ENCODE measurements at places on chromosomes 11 and 22.

DNA sequence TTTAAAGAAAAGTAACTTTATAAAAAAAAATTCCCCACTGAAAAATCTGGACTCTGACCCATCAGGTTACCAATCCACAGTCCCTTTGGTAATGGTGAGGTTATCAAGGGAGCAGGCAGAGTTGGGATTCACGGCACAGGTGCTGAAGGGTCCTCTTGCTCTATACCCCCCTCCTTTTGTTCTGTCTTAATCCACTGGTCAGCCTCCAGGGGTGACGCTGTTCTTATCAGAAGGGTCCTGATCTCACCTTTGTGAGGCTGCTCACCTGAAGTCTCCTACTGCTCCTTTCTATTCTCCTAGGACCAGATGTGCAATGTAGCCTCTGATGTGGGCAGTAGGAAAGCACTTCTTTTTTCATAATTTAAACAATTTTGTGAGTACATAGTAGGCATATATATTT, 80.6 kb upstream of the E2F8 start:
- DNase-seq, result no peak

- DNase-seq, result peak; percentile 3
Measured at GRCh38 chr22:44567846-44568493, 69.9 kb upstream of the RTL6 start.

DNA sequence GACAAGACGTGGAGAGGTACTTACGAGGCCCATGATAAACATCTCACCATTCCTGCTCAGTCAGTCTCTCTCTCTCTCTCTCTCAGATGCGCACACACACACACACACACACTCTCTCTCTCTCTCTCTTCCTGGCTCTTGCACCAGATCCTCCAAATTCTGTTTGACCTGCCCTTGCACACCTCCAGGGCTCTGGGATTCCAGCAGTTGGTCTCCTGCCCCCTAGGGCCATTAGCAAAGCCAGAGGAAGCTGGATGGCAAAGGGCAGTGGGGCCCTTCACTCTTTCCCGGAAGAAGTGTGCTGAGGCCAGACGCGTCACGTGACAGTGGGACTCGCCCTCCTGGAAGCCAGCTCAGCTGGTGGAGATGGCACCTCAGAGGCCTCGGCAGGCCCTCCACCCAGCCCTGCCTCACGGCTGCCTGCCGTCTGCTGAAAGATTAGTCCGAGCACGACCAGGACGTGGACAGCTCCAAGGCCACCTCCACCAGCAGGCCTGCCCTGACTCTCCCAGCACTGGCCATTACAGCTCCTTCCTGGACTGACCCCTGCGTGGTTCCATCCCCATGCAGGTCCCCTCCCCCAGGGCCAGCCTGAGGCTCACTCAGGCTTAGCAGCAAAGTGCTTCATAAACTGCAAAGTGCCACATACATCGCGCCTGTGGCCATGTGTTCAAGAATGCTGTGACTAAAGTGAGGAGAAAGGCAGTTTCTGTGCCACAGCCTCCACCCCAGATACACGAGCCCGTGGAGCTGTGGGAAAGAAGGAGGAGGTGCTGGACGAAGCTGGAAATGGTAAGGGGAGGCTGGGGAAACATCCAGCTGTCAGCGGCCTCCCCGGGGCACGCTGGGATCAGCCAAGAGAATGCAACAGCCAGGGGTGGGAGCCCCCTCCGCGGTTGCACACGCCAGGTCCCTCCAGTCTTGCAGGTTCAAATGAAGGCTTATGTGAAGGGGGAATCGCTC, 3.7 kb downstream of the PDGFB start:
- no peak for DNase-seq

DNA sequence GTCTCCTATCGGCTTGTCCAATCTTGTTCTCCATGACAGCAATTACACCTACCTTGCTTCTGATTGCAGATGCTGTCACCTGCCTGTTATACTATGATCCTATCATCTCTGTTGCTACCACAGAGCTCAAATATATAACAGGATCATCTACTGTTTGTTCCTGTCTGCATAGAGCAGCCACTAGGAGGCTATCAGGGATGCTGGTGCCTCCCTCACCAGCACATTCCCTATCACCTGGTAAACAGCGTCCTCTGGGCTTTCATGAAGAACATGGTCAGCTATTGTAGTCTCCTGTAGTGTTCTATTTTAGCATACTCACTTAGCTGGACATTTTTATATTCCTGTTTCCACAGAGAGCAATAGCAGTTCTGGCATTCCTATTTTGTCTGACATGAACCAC, 87.8 kb upstream of the FAT3 start:
- DNase-seq, result no peak

DNA sequence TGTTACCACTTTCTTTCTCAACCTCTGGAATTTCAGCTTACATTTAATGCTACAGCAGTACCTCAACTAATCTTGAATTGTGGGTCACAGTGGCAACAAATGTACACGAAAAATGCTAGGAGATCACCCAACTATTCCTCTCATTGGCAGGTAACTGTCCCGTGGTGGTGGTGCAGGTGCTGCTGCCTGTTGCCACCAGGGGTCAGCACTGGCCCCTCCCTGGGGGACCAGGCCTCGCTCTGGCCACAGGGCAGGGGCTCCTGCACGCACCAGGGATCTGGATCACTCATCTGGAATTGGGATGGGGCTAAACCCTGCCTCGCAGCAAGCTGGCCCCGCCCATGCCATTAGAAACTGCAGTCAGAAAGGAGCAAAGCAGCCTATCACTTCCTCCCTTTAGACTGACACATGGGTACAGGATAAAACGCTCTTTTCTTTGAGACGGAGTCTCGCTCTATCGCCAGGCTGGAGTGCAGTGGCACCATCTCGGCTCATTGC, 6.9 kb upstream of the POLDIP3 start:
- peak; percentile 16 for DNase-seq

DNA sequence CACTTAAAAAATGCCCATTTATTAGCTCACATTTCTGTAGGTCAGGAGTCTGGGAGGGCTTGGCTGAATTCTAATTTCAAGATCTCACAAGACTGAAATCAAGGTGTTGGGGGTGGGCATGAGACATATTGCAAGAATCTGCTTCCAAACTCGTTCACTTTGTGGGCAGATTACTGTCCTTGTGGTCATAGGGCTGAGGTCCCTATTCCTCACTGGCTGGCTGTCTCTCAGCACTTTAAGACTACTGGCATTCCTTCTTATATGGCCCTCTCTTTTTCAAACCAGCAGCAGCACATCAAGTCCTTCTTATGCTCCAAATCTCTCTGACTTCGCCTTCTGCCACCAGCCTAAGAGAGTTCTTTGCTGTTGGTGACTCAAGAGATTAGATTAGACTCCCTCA, 27.8 kb upstream of the MYOD1 start:
- DNase-seq, result no peak

DNA sequence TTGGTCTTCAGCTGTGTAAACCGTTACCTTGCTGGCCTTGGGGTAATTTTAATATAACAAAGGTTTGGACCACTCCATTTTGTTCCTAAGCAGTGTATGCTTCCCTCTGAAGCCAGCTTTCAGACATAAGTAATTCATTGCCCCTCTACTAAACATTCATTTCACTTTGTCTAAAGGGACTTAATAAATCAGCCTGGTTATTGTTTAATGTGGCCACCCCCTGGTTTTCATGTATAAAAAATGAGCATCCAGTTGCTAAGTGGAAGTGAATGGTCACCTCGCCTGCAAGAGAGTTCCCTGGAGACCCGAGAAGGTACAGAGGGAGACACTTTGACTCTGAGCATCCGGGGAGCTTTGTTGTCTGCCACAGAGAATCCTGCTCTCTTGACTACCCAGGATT, 3.9 kb downstream of the ABTB2 start:
- no peak for DNase-seq

DNA sequence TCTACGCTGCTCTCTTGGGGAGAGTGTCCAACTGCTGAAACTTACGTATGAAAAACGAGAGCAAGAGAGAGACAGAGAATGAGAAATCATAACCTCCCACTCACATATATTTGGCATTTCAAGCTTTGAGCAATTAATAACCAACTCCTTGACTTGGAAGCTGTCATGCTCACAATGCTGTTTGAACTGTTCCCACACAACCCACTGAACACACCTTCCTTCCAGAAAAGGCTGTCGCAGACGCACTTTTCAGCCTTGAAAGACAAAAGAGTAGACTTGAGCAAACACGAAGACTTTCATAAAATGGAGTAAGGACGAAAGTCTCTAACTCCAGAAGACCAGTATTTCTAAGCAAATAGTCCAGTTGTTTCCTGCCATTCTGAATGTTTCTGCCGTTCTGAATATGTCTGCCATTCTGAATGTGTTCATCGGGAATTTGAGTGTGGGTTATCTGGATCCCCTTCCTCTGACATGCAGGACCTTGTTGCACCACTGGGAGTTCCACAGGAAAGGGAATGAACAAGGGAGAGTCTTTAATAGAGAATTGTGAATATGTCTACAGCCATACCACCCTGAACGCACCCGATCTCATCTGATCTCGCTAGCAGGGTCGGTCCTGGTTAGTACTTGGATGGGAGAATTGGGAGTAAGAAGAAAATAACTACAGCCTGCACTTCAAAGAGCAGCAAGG, 86.2 kb upstream of the BARX2 start:
- DNase-seq, result no peak

- no peak for DNase-seq
Measured at GRCh38 chr11:34819740-34820482, 96.3 kb downstream of the APIP start.

DNA sequence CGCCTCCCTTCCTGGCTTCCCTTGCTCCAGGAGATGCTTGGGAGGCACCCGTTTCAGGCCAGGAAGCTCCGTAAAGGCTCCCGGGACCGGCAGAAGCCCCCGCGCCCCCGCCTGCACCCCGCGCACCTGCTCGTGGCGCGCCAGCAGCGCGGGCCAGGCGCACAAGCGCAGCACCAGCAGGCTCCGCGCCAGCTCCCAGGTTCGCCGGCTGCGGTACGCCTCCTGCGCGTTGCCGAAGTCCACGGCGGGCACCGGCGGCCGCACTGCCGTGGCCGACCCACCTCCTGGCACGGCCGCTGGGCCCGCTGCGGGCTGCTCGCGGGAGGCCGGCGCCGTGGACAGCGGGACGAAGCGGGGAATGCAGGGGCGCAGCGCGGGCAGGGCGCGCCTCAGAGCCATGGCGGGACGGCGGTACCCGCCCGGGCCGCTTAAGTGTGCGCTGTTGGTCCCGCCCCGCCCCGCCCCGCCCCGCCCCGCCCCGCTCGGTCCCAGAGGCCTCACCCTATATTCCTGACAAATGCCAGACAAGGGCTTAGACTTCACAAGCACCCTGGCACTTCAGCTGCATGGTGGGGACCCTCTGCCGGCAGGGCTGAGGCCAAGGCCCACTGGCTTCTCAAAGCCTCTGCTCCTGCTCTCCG, at the start of gene PRODH:
PRODH (minus strand) TSS at position 405 of the 641 bp plus-strand sequence; CDS start at position 399, 6 bp downstream.
- DNase-seq, result no peak

DNA sequence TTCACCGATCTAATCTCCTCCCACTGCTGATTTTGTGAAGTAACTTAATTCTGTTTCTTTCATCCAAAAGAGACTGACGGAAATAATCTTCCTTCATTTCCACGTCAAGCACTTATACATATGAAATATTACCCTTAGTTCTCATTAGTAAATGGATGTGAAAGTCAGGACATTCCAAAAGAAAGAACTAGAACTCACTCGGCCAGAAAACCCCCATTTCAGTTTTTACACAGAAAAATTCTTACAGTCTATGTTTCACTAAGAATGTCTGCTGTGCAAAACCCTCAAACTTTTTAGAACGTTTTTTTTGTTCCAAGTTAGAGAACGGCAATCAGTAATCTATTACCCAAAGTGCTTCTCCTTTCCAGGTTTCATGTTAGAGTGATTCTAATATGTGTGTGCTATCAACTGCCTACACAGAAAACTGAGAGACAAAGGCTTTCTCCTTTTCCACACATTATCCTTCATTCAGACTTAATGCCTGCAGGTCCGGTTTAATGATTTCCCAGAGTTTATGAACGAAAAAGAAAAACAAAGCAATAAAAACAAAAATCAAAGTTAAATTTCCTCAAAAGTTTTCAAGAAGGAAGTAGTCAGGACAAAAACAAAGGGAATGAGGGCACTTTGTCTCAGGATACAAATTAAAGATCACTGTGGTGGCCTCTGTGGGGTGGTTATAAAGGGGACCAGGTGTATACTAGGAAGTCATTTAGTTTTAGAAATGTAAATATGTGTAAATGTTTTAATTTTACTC, 11.3 kb upstream of the SESN3 start:
- DNase-seq, result no peak

DNA sequence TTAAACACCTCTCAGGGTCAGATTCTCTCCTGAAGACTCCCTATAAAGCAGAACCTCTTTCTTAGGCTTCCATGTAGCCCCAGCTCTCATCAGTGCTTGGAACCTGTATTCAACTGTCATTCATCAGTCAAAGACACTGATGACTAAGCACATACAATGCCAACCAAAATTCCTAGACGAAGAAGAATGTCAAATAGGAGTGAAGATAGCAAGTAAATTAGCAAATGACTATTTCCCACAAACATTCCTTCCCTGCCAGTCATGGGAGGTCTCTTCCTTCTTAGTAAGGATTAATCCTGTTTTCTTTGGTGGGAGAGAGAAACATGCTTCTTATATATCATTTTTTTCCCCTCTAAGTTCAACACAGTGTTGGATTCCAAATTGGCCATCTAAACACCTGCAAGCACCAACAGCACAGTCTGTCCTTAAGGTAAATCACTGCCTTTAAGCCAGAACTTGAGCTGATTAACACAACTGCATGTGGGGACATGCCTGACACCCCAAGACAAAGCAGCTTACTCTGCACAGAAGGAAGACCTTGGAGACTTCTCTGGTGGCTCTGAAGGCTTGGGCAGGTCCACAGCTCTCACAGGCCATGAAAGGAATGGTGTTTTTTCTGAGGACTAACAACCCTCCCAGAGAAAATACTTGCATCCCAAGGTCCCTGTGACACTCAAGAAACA, 47.5 kb upstream of the ME3 start:
- DNase-seq, result no peak

DNA sequence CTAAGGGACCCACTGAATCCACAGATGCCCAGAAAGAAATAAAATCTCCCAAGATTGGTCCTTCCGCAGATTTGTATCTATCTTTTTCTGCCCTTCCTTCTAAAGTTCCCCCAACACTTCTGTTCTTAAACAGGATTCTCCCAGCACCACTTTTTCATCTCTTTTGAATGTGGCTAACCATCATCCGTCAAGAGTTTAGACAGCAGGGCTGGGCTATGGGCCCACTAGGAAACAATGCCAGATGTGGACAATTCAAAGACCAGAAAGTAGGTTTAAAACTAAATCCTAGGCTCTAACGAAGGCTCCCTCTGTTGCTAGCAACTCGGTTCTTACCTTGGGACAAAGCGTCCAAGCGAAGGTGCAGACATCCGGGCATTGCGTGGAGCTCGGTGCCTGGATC, 100.0 kb downstream of the AMBRA1 start:
- DNase-seq, result no peak

Measured in GDM1 (cell line).